ENCODE measurements at places on chromosomes 7 and 10. TPM values are rescaled to one million over a fixed set of nuclear protein-coding genes. Genes with fewer than 3 reads are reported as not detected.

DNA sequence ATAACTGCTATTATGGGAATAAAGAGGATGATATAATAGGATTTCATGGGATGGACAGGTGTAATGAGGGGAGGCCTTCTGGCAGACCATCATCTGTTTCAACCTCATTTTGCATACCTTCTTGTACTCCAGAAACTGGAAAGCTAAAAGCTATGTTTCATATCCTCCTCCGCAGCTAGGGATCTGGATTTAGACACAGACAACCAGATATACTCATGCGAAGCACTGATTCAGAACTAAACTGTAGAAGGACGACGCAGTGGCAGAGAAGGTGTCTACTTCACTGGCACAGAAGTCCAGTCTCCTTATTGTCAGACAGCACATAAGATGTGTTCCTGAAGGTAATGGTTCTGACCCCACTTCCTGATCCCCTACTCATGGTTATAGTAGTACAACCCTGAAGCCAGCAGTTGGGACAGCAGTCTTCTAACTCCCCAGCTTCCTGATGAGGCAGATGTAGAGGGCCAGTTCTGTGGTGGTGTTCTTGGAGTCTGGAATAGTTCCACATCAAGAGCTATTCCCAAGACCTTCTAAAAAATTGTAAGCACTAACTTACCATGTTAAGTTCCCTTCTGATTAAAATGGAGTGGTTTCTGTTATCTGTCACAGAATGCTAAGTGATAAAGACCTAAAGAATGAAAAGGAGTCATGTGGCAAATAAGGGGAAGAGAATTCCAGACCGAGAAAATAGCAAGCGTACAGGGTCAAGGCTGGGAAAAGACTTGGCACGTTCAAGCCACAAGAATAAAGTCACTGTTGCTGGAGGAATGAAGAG, 550.3 kb downstream of the GRM8 start:
- no peak for DNase-seq

GRCh38 chr7:142228537-142229104, 29.2 kb downstream of the PRSS58 start:
- no peak for DNase-seq

DNA sequence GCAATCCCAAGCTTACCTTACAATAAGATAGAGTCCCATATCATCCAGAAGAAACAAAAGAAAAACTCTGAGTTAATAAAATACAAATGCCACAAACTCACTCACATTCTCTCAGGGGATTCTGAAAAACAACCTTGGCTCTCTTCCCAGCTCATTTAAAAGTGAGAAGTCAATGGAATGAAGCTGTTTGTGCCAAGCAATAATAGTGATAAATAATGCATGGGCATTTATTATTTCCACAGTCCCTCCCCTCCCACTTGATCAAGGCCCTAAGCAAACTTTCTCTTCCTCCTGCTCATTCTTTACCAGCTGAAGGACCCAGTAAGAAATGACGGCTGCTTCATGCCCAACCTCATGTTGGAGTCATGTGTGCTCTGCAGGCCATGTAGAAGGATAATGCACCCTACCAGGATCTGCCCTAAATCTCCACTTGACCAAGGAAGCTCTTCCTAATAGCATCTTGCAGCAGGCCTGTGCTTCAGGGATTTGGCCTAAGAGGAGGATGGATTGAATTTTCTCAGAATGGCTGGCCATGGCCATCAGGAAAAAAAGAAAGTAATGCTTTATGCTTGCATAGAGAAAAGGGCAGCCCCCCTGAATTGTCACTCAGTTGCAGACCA, 451.3 kb downstream of the GPAM start:
- no peak for DNase-seq

GRCh38 chr7:33053721-33054120, 8.9 kb downstream of the NT5C3A start:
- no peak for DNase-seq

DNA sequence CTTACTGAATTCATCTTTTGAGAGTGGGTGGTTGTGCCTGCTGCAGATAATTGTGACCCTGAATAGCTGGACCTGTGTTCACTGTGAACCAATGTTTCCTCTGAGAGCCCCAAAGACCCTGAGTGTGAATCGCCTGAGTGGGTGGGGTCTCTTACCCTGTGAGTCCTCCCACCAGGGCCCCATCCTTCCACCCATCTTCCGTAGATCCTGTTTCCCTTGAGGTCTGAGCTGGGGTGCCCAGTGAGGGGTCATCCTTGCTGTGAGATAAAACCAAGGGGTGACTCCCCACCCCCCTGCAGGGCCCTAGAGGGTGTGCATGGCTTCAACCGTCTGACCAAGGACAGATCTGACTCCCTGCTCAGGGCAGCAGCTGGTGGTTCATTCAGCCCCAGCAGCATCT, 78.0 kb upstream of the ZNF479 start:
- no peak for DNase-seq

DNA sequence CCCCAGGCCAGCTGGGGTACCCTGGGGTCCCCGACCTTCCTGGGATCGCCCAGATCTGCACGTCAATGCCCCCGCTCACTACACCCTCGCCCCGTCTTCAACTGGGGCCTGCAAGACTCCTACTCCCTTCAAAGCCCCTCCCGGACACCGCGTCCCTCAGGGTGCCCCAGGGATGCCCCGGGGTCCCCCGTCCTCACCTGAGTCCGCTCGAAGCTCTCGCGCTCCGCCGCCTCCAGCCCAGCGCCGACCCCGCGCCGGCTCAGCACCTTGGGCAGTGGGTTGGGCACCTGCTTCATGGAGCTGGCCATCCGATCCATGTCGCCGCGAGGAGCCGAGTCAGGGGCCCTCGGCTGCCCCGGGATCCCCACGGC, at the start of gene HIP1:
HIP1 (minus strand) TSS at position 338 of the 371 bp plus-strand sequence; CDS start at position 317, 21 bp downstream.
- no peak for DNase-seq

The CPED1 gene
- 27.6 TPM for total RNA-seq

The C10orf62 gene
- 1.2 TPM for total RNA-seq

The HMX3 gene
- total RNA-seq, result not detected

Measured in tibial nerve (tissue), 4 donors.